ENCODE measurements at places on chromosomes 11 and 22.

DNA sequence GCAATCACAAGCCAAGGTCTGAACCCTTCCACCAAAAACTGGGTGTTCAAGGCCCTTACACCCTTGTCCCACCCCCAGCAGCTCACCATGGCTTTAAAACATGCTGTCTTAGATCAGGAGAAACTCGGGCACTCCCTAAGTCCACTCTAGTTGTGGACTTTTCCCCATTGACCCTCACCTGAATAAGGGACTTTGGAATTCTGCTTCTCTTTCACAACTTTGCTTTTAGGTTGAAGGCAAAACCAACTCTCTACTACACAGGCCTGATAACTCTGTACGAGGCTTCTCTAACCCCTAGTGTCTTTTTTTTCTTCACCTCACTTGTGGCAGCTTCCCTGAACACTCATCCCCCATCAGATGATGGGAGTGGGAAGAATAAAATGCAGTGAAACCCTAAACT, 15.0 kb downstream of the HTR3A start:
- no peak for DNase-seq

DNA sequence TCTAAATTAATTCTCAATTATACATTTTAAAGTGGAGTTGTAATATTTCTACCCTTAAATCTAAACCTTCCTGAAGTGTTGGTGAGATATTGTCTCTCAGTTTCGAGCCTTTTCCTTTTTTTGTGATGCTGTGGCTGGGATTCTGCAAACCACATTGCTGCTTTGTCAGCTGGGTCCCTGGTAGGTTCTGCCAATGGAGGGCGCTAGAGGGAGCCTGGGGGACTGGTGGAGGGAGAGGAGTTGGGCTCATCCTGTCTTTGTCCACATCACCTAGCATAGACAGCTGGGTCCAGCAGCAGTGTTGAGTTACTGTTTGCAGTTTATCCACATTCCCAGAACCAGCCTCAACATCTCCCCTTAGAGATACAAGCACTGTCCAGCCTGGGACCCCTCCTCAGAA, 41.0 kb downstream of the TRAF6 start:
- DNase-seq, result no peak

- no peak for DNase-seq
Measured at GRCh38 chr11:130634186-130634585, 185.7 kb downstream of the ADAMTS15 start.

DNA sequence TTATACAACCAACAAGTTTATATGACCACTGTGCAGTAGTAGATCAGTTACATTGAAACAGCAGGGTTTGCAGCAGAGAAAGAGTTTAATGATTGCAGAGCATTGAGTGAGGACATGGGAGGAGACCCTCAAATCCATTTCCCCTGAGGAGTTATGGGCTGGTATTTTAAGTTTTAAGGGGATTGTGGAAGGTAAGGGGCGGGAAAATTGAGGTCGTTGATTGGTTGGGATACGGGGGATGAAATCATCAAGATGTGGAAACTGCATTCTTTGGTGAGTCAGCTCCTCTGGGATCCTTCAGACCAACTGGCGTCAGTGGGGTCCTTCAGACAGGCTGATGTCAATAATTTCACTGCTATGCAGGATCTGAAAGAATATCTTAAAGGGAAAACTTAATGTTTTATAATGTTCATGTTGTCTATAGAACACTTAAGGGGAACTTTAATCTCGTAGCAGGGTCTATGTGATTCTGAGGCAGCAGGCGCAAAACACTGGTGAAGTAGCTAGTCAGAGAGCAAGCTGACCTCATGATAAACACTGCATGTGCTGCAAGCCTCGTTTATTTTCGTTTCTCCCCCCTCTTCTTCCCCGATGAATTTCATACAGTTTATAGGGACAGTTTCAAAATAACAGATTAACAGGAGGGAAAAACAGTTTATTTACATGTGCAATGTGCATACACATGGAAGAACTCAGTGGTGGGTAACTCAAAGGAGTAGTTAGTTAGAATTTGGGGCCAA, 17.4 kb upstream of the BACE1-AS start:
- DNase-seq, result no peak

DNA sequence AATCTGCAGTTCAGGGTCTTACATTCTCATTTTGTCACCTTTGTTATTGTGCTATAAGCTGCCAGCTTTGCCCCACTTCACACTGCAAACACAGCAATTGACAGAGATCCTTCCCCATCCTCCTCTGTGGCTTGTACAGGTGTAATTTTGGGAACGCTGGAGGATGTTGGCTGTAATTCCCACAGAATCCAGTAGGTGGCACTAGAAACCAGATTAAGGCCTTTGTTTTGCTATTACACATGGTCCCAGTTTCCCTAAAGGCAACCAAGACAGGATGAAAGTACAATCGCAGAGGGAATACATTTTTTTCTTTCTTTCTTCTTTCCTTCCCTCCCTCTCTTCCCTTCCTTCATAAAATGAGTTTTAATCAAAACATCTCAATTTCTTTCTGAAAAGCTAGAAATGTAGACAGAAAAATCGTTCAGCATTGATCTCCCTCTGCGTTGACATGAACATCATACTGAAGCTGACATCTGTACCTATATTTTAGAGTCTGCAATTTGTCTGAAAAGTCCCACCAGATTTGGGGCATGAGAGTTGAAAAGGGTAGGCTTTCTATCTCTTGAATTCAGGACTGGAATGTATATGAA, 21.3 kb upstream of the NELL1 start:
- DNase-seq, result no peak

GRCh38 chr11:12752868-12753524, 78.8 kb downstream of the TEAD1 start:
- no peak for DNase-seq

- DNase-seq, result no peak
Measured at GRCh38 chr11:116503216-116504160, 269.3 kb downstream of the BUD13 start.

GRCh38 chr22:19884161-19884953, 29.7 kb upstream of the GNB1L start:
- DNase-seq, result peak; percentile 4

GRCh38 chr11:12810568-12810894, 136.3 kb downstream of the TEAD1 start:
- DNase-seq, result no peak

DNA sequence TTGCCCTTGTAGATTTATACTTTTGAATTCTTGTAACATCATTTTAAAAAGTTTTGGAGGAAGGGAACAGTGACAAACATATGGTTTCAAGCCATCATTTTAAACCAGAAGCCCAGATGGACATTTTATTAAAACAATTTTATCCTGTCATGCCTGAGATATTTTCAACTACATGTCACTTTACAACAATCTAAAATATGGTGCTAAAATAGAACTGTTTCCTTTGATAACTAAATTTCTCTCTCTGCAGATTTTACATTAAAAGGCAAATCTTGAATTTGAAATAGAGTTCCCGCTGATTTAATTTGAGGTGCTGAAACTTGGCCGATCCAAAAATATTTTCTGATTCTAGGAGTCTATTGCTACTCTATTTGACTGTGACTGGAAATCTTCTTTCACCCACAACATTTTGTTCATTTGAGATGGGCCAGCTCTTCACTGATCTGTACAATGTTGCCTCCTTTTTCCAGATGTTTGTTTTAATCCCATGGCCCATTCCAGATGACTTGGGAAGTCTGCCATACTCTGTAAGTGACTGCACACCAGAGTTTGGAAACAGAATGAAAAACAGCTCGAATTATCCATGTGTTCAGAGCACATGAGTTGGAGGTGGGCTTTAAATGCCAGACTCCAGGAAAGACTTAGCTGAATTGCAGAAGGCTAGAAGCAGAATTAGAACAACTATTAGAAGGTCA, 402.5 kb downstream of the TMEM135 start:
- no peak for DNase-seq

DNA sequence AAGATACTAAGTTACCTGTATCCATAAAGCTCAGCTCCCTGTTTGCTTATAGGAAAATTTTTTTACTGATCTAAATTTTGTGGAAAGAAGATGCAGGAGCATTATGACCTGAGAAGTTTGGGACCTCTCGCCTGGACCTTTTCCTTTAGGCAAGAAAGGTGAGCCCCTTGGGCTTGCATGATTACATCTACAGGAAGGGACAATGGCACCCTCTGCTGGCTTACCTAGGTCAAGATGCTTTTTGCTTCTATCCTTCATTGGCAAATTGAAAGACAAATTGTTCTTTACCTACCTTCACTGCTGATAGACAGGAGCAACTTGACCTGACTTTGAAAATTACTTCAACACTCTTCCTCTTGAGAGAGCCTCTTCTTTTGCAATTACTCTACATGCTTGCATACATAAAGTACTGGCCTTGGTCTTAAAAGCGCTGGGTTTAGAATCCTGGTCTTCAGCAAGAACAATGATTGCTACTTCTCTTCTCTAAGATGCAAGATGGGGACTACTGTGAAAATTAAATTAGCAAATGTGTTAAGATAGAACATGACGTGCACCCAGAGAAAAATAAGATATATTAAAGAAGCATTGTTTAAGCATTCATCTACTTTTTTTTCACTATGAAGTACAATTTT, 147.2 kb downstream of the TRPC6 start:
- no peak for DNase-seq

DNA sequence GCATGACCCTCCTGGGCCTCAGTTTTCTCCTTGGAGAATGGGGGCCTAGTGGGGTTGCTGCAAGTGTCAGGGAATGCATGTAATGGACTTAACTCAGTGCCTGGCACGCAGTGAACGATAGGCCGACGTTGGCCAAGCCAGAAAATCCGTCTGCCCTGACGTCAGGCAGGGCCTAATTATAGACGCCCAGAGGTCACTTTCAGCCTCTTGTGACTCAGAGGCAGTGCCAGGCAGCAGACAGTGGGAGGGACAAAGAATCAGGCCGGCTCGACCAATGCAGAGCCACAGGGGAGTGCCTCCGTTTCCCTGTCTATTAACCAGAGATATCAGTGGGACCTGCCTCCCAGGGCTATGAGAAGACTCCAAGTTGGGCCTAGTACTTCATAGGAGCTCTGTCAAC, 115.0 kb downstream of the MN1 start:
- peak; percentile 81 for DNase-seq

- DNase-seq, result no peak
Measured at GRCh38 chr11:110798201-110798900, 86.1 kb upstream of the ARHGAP20 start.

GRCh38 chr11:101866619-101867491, 48.0 kb upstream of the CEP126 start:
- no peak for DNase-seq

- DNase-seq, result peak; percentile 98
Measured at GRCh38 chr11:73335204-73335923, 27.3 kb downstream of the ARHGEF17 start.

GRCh38 chr11:126217491-126217890, 5.9 kb downstream of the FAM118B start:
- DNase-seq, result no peak

All from posterior cingulate gyrus (tissue), 11 donors.